ENCODE measurements at places on chromosomes 16 and 17. TPM values are rescaled to one million over a fixed set of nuclear protein-coding genes. Genes with fewer than 3 reads are reported as not detected.
A peak's percentile ranks its signal among the peaks of the same experiment; 100 is the strongest.

- no peak overlapping the region for H3K27ac ChIP-seq
- peaks cover 14% of the 10 kb centered on the region for H3K27me3 ChIP-seq
- no peaks in the 10 kb centered on the region for H3K36me3 ChIP-seq
- peaks cover 16% of the 10 kb centered on the region for H3K4me1 ChIP-seq
- no peak overlapping the region for H3K4me3 ChIP-seq
- no peak for DNase-seq
These were observed 61.0 kb downstream of the RPH3AL start for GRCh38 chr17:291587-291986.

GRCh38 chr17:75065562-75066151 lies 18.6 kb downstream of the KCTD2 start:
- no peak overlapping the region for H3K27ac ChIP-seq
- H3K4me3 ChIP-seq = no peak overlapping the region
- no peak for DNase-seq
- H3K36me3 ChIP-seq = no peaks in the 10 kb centered on the region
- H3K4me1 ChIP-seq = peaks cover 8% of the 10 kb centered on the region
- peaks cover 2% of the 10 kb centered on the region for H3K27me3 ChIP-seq

DNA sequence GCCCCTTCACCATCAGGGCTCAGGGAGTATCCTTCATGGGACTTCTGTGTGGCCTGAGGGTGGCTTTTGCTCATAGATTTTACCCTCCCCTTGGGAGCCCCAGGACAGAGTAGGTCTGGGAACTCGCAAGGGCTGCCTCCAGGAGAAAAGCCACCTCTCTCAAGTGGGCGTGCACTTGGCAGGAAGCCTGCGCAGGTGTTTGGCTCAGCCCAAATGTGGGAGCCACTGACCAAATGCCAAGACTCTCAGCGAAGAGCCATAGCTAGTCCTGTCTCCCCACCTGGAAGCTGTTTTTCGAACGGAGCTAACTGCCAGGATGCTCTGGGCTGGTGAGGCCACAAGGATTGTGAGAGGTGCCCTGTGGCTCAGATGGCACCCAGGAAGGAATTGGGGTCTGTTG lies 2.0 kb upstream of the HSD17B2 start:
- no peaks in the 10 kb centered on the region for H3K27me3 ChIP-seq
- H3K4me1 ChIP-seq = no peaks in the 10 kb centered on the region
- no peaks in the 10 kb centered on the region for H3K36me3 ChIP-seq
- H3K27ac ChIP-seq = no peak overlapping the region
- DNase-seq = no peak

GRCh38 chr16:1134776-1135458 lies 18.0 kb upstream of the CACNA1H start:
- no peaks in the 10 kb centered on the region for H3K36me3 ChIP-seq
- H3K27ac ChIP-seq = no peak overlapping the region
- no peak for DNase-seq
- H3K4me1 ChIP-seq = peaks cover 3% of the 10 kb centered on the region

DNA sequence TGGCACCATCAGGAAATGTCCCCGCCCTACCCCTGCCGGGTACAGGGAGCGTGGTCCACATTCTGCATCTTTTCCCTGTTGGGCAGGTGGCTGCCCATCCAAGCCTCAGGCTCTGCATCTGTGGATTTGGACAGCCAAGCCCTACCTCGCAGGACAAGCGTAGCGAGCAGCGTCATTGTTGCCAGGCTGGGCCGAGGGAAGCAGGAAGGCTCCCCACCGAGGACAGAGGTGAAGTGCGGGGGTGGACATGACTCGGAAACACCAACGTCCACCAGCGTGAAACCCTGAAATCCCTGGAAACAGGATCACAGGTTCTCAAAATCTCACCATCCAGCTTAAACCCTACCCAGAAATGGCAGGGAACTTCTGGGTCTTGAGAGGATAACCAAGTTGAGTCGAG lies 73.6 kb downstream of the SOCS1 start:
- H3K36me3 ChIP-seq = no peaks in the 10 kb centered on the region
- peaks cover 4% of the 10 kb centered on the region for H3K4me1 ChIP-seq
- no peak overlapping the region for H3K4me3 ChIP-seq
- DNase-seq = no peak
- H3K27ac ChIP-seq = no peak overlapping the region
- H3K27me3 ChIP-seq = peaks cover 2% of the 10 kb centered on the region

GRCh38 chr17:79715098-79715942 lies 15.4 kb upstream of the ENPP7 start:
- H3K27ac ChIP-seq = no peak overlapping the region
- H3K4me1 ChIP-seq = peaks cover 7% of the 10 kb centered on the region
- no peak for DNase-seq
- no peak overlapping the region for H3K4me3 ChIP-seq

DNA sequence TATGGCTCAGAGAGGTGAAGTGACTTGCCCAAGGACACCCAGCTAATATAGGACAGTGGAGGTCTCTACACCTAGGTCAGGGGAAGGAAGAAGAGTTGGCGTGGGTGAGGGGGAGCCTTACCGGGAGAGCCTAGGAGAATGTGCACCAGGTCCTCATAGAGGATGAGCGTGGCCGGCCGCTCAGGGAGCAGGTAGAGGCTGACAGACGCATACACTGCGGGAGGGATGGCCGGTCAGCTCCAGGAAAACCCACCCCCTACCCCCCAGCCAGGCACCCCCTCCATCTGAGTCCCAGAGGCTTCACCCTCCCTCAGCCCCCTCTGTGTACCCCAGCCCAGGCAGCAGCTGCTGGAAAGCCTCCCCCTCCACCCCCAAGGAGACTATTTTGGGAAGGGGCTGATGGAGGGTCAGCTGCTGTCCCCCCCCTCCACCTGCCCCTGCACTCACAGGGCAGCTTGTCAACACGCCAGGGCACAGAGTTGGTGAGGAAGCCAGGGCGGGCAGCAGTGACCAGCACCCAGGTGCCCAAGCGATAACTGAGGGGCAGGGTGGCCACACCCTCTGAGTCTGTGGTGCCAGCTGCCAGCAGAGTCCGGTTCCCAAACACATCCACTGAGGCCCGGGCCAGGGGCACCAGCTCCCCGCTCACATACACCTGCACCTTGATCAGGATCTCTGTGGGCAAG lies 4.1 kb downstream of the FAM171A2 start:
- peak overlapping the region; percentile 74 for H3K4me3 ChIP-seq
- no peaks in the 10 kb centered on the region for H3K36me3 ChIP-seq
- DNase-seq = no peak
- peaks cover 12% of the 10 kb centered on the region for H3K27me3 ChIP-seq

DNA sequence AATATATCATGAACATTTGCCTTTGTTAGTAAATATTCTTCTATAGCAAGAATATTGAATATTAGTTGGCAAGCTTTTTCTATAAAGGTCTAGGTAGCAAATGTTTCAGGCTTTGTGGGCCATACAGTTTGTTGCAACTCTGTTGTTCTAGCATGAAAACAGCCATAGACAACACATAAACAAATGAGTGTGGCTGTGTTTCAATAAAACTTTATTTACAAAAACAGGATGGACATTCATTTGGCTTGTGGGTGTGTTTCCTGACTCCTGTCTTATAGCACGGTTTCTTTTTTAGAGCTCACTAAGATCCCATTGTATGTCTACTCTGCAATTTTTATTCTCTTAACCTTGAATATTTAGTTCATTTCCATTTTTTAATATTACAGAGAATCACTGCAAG lies 39.0 kb downstream of the ARL4D start:
- H3K36me3 ChIP-seq = no peaks in the 10 kb centered on the region
- H3K4me1 ChIP-seq = peaks cover 8% of the 10 kb centered on the region
- H3K27ac ChIP-seq = peak overlapping the region; percentile 97
- no peaks in the 10 kb centered on the region for H3K27me3 ChIP-seq
- DNase-seq = no peak
- no peak overlapping the region for H3K4me3 ChIP-seq

GRCh38 chr16:77383606-77384187 lies 51.1 kb downstream of the ADAMTS18 start:
- peaks cover 3% of the 10 kb centered on the region for H3K27me3 ChIP-seq
- H3K4me1 ChIP-seq = peaks cover 11% of the 10 kb centered on the region
- H3K36me3 ChIP-seq = no peaks in the 10 kb centered on the region
- no peak overlapping the region for H3K27ac ChIP-seq
- no peak for DNase-seq
- H3K4me3 ChIP-seq = no peak overlapping the region

- H3K27me3 ChIP-seq = peaks cover 22% of the 10 kb centered on the region
- peaks cover 69% of the 10 kb centered on the region for H3K4me1 ChIP-seq
- H3K27ac ChIP-seq = peak overlapping the region; percentile 74
- peak overlapping the region; percentile 48 for H3K4me3 ChIP-seq
- peaks cover 9% of the 10 kb centered on the region for H3K36me3 ChIP-seq
These were observed 115.0 kb upstream of the CIBAR2 start for GRCh38 chr16:85227084-85227945.

- DNase-seq = no peak
- no peaks in the 10 kb centered on the region for H3K36me3 ChIP-seq
- no peaks in the 10 kb centered on the region for H3K4me1 ChIP-seq
- H3K27me3 ChIP-seq = no peaks in the 10 kb centered on the region
- no peak overlapping the region for H3K4me3 ChIP-seq
These were observed 69.4 kb upstream of the SMIM36 start for GRCh38 chr17:55580596-55581133.

The CDK3 gene
- total RNA-seq = 7.1 TPM

The WNK4 gene
- 2.7 TPM for total RNA-seq

The SLFN11 gene
- total RNA-seq = not detected

The WFIKKN1 gene
- 61.9 TPM for total RNA-seq

The CLEC3A gene
- total RNA-seq = not detected

The GPR139 gene
- total RNA-seq = not detected

The MEOX1 gene
- not detected for total RNA-seq

The SAP30BP gene
- total RNA-seq = 115 TPM

All from glutamatergic neuron (in vitro differentiated cells).